ENCODE measurements at places on chromosomes 5 and 9.

DNA sequence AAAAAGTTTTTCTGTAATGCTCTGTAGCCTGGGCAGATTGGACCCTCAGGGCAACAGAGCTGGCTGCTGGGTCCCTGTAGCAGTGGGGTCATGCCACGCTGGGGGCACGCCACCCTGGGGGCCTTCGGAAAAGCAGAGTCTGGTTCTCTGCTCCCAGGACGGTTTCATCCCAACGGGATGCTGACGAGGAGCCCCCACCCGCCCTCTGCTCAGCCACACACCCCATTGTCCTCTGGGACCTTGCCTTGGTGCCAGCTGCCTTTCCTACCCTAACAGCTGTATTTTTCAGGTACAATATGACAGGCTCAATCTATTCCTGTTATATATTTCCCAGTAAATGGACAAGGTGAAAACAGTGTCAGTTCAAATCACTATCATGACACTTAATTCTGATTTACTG lies 29.0 kb upstream of the MVB12B start:
- DNase-seq, result no peak

DNA sequence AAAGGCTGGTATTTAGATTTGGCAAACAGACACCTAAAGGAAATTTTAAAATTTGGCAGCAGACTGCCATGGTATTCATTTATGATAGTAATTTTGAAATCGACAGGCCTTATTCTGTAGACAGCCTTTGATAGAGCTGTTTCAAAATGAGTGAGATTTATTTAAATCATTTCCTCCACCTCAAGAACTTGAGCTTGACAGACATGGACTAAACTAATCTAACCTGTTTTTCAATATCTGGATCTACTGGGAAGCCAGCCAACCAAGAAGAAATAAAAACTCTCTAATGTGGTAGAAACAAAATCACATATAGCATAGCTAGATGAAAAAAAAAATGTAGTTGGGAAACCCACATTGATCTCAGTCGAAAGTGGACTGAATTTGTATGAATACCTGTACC lies 56.9 kb upstream of the RASA1 start:
- no peak for DNase-seq

GRCh38 chr5:17235731-17236330 lies 18.4 kb downstream of the BASP1 start:
- no peak for DNase-seq

GRCh38 chr9:87701931-87702421 lies 23.9 kb upstream of the CTSL start:
- no peak for DNase-seq

- no peak for DNase-seq
Observed at GRCh38 chr5:61805101-61805500, 473.0 kb downstream of the ZSWIM6 start.

GRCh38 chr5:93571114-93571949 lies 9.7 kb downstream of the NR2F1-AS1 start:
- DNase-seq, result no peak

DNA sequence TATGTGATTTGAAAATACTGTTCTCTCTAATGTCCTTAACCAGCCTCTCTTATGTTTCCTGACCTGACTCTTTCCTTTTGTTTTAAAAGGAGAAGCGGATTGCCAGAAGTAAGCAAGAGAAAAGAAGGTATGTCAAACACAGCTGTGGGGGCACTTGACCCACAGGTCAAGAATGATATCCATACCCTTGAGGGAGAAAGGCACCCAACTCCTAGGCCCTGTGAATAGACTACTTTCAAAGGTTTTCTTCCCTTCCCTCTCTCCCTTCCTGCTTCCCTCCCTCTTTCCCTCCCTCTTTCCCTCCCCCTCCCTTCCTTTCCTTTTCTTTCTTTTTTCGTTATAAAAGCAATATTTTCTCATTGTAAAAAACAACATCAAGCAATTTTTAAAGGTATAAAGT lies 306.8 kb downstream of the TRPM3 start:
- no peak for DNase-seq

DNA sequence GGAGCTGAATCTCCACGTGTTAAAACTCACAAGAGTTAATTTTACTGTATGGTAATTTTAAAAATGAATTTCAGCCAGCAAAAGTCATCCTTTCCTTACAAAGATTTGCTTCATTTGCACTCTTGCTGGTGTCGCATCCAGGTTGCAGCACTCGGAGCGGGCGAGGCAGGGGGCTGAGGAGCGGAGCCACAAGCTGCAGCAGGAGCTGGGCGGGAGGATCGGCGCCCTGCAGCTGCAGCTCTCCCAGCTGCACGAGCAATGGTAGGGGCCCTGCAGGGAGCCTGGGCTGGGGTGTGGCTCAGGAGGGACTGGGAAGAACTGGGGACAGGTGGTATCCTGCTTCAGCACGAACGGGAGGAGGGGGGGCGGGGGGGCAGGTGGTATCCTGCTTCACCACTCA lies 27.1 kb downstream of the HNRNPH1 start:
- DNase-seq, result no peak

GRCh38 chr9:34862836-34863235 lies 95.2 kb upstream of the PHF24 start:
- no peak for DNase-seq

GRCh38 chr5:160524827-160525226 lies 103.2 kb downstream of the PTTG1 start:
- no peak for DNase-seq

DNA sequence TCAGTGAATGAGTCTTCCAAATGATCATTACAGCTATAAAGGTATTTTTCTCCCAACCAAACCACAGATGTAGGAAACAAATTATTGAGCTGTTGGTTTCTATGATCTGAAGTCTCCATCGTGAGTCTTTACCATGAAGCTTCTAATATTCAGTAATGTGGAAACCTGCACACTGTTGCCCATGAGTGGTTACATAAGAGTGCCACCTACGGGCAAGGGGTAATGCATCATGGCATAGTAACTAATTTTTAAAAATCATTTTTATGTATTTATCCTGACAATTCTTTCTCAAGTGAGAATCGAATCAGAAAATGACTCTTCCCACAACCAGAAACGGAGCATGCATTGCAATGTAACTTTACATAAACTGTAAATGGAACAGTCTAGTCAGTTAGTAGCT lies 282.5 kb upstream of the SMARCA2 start:
- DNase-seq, result no peak

- no peak for DNase-seq
Observed at GRCh38 chr9:116467740-116468351, 219.3 kb upstream of the TRIM32 start.

- no peak for DNase-seq
Observed at GRCh38 chr9:83125671-83126070, 62.7 kb upstream of the RASEF start.

- DNase-seq, result no peak
Observed at GRCh38 chr5:159527546-159528254, 197.4 kb upstream of the IL12B start.

DNA sequence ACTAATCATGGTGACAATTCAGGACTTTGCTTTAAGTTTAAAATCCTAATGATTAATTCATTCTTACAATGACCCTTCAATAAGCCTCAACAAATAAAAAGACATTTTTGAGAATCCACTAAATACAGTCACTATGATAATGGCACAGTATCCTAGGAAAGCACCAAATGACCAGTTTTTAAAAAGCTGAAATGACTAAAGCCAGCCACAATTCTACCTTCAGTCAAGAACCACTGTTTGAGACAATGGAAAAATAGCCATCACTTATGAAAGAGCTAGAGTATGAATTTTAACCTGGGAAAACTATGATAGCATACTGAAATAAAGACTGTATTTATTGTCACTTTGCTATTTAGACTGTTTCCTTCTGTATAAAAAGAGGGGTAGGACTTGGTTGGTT lies 14.0 kb downstream of the FBXW2 start:
- DNase-seq, result no peak

DNA sequence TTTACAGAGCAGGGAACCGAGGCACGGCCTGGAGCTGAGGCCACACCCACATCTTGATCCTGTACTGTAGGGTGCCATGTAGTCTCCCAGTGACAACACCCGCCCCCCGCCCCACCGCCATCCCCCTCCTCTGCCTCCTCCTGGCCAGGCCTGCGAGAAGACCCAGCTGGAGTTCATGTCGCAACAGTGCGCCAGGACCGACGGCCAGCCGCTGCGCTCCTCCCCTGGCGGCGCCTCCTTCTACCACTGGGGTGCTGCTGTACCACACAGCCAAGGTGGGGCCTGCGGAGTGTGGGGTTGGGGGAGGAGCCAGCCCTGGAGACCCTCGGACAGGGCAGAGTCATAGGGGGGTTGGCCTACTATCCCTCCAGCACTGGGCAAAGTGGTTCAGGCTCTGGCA lies 14.5 kb downstream of the ADAMTS13 start:
- DNase-seq, result no peak

DNA sequence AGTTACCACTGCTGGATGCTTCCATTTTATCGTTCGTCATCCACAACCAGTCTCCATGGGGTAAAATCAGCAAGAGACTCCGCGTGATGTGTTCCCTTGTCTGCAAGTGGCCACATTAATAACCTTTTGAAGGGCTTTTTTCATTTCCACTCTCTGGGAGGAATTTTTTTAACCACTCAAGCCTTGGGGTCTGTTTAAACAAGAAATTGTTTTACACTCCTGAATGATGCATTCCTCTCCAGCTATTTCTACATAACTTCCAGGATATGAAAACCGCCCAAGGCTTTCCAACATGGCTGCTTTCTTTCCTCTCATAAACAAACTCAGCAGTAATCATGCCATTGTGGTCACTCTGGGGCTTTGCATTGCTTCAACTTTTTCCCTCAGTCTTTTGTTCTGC lies 217.2 kb upstream of the DAPK1 start:
- no peak for DNase-seq

- DNase-seq, result no peak
Observed at GRCh38 chr5:111853748-111854147, 96.8 kb upstream of the NREP start.

DNA sequence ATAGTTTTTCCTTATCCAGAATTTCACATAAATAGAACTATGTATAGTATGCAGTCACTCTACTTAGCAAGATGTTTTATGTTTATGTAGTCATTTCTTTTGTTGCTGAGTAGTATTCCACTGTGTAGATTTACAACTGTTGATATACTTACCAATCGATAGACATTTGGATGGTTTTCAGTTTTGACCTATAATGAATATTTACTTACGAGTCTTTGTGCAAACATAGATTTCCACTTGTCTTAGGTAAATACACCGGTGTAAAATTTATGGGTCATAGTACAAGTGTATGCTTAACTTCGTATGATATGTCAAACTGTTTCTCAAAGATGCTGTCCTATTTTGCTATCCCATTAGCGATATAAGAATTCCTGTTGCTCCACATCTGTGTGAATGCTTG lies 19.7 kb upstream of the OR2K2 start:
- DNase-seq, result no peak

- DNase-seq, result no peak
Observed at GRCh38 chr5:76548525-76549229, 74.5 kb downstream of the F2RL2 start.

DNA sequence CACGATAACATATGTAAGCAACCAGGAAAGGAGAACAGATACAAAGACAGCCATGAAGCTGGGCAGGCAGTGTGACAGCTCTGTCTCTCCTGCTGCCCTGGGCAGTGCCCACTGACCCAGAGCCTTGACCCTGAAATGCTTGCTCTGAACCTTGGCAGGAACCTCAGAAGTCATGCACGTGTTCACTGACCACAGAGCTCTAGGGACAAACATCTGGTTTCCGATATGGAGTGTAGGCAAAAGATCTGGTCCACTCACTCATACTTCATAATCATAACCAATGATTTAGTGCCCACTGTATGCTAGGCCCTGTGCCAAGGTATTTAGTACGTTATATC lies 102.6 kb downstream of the FSTL4 start:
- no peak for DNase-seq

- DNase-seq, result no peak
Observed at GRCh38 chr5:143805861-143806260, 6.1 kb upstream of the HMHB1 start.

- DNase-seq, result no peak
Observed at GRCh38 chr5:52708463-52708862, 79.3 kb upstream of the ITGA1 start.

DNA sequence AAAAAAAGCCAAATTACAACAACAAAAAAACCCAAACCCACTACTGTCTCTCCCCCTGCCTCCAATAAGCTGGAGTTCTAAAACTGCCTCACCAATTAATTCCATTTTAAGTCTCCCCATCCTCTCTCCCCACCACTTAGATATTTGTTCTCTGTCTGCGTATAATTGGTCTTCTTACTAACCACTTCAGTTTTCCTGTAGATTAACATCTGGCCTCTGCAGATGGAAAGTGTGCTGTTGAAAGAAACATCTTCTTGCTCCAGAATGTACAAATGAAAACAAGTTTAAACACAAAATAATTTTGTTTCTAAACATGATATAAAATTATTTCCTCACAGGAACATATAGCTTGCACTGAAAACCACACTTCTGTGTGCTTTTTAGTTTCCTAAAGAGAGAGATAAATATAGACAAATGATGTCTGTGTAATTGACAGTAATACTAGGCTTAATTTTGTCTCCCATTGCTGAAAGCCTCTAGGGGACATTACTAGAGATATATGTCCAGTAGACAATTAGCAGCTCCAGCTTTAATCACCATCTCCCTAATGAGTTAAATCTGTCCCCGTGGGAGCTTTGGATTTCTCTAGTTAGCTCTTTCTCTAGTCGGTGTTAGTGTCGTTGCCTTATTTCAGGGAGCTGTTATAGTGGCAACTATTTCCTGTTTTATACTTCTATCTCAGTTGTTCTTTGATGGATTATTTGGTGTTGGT lies 164.0 kb downstream of the ARHGAP26 start:
- no peak for DNase-seq

DNA sequence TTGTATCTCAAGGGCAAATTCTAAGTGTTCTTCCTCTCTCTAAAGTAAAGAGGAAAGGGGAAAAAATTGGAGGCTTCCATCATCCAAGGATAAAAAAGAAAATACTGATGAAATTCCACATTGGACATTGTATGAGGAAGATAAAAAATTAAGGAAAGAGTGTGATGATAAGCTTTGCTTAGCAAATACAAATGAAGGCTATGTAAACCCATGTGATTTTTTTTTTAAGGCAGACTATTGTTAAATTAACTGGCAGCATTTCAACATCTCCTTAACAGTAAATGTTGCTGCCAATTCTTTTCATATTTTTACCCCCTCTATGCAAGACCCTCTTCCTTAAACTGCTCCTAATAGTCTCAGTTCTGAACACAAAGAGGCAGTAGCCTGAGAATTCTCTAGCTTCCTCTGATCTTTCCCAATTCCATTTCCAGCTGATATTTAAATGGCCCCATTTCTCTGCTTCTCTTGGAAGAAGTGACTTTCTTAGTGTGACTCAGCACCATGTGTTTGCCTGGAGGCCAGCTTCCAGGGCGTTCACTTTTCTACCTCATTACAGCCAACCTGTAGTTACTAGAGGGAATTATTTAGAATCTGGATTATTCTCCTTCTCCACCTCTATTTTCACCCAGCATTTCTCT lies 159.7 kb downstream of the TLE1 start:
- DNase-seq, result no peak

DNA sequence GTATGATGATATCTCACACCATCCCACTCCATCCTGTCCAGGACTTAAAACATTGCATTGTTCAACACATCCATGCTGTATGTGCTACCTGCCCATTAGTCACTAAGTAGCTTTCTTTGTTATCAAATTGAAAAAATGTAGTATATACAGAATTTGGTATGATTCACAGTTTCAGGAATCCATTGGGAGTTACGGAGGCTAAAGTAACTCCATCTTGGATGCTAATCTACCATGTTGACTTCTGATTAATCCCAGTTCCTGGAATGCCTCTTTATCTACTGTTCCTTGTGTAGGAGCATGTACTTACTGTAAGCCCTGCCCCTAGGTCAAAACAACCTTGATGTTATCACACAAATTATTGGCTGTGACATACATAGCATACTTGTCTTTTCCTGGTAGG lies 38.9 kb upstream of the FOXB2 start:
- DNase-seq, result no peak

Data from stimulated activated CD4-positive, alpha-beta T cell treated with anti-CD3 and anti-CD28 coated beads, TNF-alpha, amount 100 ng/mL, for 48 hours (primary cell).